ENCODE measurements at places on chromosomes 13 and 19.

DNA sequence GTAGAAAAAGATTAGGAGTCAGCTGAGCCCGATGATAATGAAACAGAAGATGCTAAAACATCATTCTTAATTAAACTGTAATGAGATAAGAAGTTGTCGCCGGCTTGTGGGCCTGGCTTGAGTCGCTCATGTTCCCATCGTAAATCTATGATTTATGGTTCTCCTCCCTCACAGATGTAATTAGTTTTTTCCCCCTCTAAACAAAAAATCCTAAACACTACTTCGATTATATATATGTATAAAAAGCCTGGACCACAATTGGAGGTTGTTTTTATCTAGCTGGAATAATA lies 151.3 kb downstream of the PTPRS start:
- DNase-seq, result no peak

DNA sequence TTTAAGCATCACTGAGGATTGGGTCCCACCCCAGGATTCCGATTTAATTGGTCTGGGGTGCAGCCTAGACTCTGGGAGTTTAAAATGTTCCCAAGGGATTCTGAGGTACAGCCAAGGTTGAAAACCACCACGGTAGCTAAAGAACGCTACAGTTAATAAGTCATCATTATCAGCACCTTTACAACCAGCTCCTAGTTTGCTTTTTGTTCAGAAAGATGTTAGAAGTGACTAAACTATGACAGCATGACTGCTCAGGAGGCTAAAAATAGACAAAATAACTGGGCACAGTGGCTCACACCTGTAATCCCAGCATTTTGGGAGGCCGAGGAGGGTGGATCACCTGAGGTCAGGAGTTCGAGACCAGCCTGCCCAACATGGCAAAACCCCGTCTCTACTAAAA lies 11.7 kb upstream of the EPSTI1 start:
- DNase-seq, result no peak

DNA sequence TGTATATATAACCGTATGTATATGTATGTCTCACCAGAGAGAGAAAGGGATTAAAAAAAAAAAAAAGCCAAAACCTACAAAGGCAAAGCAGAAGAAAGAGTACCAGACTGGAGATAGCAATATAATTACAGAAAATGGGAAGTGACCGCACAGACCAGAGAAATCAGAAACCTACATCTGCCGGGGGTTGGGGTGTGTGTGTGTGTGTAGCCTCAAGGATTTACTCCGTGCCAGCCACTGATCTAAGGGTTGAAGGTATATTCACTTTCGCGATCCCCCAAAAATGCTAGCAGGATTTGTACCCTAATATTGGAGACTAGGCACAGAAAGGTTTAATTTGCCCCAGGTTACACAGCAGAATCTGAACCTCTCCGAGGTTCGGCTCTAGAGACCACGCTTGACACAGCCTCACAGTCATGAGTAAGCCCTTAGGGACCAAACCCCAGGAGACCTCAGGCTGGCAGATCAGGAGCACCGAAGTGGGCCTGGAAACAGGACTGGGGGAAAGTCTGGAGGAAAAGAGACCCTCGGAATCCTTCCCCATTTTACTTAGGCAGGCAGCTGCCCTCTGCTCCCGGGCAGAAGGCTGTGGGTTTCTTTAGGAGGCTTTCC lies 14.8 kb downstream of the ARL11 start:
- no peak for DNase-seq

- DNase-seq, result peak; percentile 40
Measured at GRCh38 chr13:41960211-41960636, 685 bp downstream of the VWA8 start.

DNA sequence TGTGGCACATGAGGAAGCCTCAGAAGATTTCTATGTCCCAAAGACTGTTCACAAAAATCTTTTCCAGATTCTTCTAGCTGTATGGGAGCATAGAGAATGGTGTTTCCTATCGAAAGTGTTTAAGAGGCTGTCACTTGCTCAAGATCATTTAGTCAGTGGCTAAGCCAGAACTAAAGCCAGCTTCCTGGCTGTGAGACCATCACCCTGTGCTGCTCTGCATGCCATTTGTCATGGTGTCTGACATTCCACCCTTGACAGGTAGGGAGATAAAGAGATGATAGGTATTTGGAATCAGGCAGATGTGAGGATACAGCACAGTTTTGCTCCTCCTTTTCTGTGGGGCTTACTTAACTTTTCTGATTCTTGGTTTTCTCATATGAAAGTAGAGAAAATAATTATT lies 177.3 kb downstream of the DNAJC15 start:
- DNase-seq, result no peak

GRCh38 chr19:38402623-38402966 lies 298 bp upstream of the FAM98C start:
- no peak for DNase-seq

GRCh38 chr13:110713642-110713952 lies at the start of gene ING1:
Gene ING1 (plus strand): TSS chr13:110713700. CDS start chr13:110714150, 450 bp downstream.
- no peak for DNase-seq

All from heart left ventricle (tissue), 16 donors.